T-cell (primary cell): ENCODE measurements at places on chromosomes 3 and 15.

GRCh38 chr15:33125894-33126537 is 68.5 kb downstream of the FMN1 start:
- no peak for DNase-seq

DNA sequence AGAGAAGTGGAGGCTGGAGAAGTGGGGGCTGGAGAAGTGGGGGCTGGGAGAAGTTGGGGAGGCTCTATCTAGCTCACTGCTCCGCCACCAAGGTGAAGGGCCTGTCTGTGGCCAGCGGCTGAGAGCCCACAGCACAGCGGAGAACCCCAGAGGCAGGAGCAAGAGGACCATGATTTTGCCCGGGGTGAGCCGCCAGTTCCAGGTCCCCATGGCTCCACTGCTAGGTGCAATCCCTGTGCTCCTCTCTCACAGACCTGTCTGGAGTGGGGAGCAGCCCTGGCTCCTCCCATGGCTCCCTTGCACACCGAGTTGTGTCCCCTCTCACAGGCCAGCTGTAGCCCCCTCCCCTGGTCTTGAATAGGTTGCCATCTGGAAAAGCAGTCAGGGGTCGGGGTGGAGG is 4.7 kb upstream of the NRROS start:
- DNase-seq, result no peak

DNA sequence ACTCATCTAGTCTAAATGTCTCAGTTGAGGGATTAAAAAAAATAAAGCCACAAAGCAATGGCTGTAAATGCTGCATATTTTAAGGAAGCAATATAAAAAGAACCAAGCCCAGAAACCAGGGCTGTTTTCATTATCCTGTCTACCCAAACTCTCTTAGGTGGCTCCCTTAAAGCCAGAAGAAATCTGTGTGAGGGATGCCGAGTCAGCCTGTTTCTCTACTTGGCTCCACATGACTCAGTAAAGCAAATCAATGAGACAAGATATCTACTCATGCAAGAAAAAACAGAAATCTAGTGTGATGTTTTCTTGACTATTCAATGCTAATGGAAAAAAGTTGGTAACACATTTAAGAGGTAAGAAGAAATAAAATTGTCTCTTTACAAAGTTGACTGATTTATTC is 296.2 kb downstream of the ZBTB20 start:
- DNase-seq, result no peak

DNA sequence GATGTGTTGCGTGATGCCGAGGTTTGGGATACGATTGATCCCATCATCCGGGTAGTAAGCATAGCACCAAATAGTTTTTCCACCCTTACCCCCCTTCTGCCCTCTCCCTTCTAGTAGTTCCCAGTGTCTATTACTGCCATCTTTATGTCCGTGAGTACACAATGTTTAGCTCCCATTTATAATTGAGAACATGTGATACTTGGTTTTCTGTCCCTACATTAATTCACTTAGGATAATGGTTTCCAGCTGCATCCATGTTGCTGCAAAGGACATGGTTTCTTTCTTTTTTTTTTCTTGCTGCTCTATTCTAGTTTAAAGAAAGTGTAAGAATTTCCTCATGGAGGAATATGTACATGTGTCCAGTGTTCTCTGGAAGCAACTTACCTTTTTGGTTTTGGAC is 51.8 kb downstream of the NSUN3 start:
- no peak for DNase-seq

DNA sequence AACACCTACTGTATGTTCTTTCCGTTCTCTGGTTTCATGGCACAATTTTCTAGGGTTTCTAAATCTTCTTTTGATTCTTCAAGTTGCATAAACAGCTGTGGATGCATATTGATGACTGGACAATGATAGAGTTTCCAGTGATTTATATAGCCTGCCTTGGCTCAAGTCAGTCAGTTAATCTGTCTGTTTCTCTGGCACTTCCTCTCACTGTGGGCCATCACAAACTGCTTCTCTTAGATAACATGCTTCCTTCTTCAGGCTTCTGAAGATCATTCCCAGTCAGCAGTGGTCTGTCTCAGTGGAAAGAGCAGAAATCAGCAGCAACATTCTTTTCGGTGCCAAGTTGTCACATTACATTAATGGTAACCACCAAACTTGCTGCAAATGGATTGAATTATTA is 207.2 kb downstream of the RYR3 start:
- DNase-seq, result no peak

DNA sequence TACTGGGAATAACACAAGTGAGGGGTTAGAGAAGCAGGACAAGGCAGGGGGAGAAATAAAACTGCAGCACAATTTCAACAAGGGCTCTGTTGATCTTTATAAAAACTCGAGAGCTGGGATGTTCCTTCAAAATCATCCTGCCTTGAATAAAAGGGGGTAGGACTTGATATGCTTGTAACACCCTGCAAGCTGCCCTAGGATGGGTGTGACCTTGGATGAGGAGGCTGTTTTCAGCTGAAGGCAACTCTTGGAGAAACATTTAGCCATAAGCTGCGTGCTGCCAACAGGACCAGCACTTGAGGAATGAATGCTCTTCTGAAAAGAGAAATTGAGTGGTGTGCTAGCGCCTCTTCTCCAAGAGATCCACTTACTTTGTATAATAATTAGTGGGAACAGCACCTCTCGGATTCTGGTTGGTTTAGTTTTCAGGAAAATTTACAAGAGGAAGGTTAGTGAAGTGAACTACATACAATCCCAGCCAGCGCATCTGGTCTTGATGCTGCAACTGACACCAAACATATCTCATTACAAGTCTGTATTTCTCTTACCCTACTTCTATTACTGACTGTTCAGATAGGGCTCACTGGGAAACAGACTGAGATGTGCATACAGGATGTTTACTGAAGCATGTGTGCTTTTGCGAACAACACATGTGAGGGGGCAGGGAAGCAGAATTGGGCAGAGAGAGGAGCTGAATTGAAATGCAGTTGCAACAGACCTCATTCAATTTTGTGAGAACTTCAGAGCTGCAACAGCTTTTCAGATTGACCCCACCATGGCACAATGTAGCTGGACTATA is 643.0 kb upstream of the GOLIM4 start:
- no peak for DNase-seq

DNA sequence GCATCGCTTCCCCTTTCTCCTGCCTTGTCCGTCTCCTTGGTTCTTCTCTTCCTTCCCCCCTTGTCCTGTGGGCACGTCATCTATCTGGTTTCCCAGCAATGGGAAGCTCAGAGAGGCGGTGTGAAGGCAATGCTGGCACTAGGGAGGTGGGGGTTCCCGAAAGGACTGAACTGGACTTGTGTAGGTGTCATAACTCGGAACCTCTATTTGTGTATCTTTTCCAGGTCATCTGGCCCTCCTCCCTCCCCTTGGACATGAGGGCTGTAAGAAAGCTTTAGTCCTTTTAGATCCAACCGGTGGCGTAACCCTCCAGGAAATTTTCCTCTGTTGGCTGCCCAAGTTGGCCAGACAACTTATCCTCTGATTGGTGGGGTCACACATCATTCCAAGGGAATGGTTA is 231.5 kb upstream of the TLE3 start:
- DNase-seq, result no peak

DNA sequence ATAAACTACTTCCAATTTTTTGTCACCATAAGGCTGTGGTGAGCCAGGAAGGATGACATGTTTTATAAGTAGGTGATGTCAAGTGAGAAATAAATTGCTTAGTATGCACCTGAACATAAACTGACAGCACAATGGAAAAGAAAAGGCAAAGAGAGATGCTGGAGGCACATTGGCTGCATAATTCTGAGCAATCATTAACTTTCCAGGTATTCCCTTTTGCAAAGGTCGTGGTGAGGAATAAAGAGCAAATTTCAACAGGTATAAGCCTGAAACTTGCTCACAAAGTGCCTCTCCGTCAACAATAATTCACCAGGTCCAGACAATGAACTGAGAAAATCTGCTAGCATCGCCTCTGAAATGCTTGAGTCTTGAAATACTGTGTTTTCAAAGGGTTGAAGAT is 48.2 kb downstream of the ITGB5 start:
- no peak for DNase-seq
